CD4-positive, CD25-positive, alpha-beta regulatory T cell (primary cell): ENCODE measurements at places on chromosomes 6 and 20. TPM values are rescaled to one million over a fixed set of nuclear protein-coding genes. Genes with fewer than 3 reads are reported as not detected.

Gene RIPOR2
- 393 TPM for polyA plus RNA-seq

- H3K4me3 ChIP-seq: no peak overlapping the region
- no peaks in the 10 kb centered on the region for H3K36me3 ChIP-seq
- H3K27me3 ChIP-seq: no peaks in the 10 kb centered on the region
- DNase-seq: no peak
Measured at GRCh38 chr20:10532361-10532760, 97.3 kb downstream of the SLX4IP start.

DNA sequence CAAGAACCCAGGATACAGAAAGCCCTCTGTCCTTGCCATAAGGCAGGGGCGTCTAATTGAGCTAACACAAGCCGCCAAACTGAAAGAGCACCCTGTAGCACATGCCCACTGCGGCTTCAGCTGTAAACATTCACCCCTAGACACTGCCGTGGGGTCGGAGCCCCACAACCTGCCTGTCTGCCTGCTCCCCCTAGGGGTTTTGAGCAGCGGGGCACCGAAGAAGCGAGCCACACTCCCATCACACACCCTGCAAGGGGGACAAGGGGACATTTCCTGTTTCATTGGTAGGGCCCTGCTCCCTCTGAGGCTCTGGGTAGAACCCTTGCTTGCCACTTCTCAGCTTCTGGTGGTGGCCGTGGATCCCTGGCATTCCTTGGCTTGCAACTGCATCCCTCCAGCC is 45.2 kb upstream of the BCLAF1 start:
- H3K27me3 ChIP-seq: peaks cover 5% of the 10 kb centered on the region
- no peaks in the 10 kb centered on the region for H3K36me3 ChIP-seq
- H3K4me1 ChIP-seq: no peaks in the 10 kb centered on the region
- H3K27ac ChIP-seq: no peak overlapping the region
- no peak overlapping the region for H3K4me3 ChIP-seq

Gene USP49
- 0.34 TPM for polyA plus RNA-seq

GRCh38 chr6:128259029-128259724 is 261.2 kb downstream of the PTPRK start:
- no peaks in the 10 kb centered on the region for H3K27me3 ChIP-seq
- peak overlapping the region; percentile 76 for H3K4me3 ChIP-seq
- H3K36me3 ChIP-seq: no peaks in the 10 kb centered on the region
- H3K27ac ChIP-seq: no peak overlapping the region
- no peak for DNase-seq

DNA sequence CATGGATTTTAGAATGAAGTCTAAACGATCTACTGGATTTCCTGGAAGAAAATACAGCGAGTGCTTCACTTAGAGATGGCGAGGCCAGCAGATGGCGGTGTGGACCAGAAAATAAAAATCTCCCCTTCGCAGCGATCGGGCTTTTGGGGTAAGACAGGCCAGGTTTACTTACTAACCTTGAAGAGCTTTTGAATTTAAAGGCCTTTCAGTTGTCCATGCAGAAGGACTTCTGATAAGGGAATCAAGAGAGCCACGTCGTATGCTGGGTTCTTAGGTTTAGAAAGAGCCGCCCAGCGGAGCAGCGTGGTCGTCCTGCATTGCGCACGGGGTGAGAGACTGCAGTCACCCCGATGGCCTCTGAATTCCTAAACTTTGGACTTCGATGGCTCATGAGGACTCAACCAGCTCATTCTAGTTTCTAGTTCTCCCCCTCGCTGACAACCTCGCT is 125.2 kb upstream of the RALGAPA2 start:
- H3K27ac ChIP-seq: no peak overlapping the region
- H3K27me3 ChIP-seq: no peaks in the 10 kb centered on the region
- no peak overlapping the region for H3K4me3 ChIP-seq

DNA sequence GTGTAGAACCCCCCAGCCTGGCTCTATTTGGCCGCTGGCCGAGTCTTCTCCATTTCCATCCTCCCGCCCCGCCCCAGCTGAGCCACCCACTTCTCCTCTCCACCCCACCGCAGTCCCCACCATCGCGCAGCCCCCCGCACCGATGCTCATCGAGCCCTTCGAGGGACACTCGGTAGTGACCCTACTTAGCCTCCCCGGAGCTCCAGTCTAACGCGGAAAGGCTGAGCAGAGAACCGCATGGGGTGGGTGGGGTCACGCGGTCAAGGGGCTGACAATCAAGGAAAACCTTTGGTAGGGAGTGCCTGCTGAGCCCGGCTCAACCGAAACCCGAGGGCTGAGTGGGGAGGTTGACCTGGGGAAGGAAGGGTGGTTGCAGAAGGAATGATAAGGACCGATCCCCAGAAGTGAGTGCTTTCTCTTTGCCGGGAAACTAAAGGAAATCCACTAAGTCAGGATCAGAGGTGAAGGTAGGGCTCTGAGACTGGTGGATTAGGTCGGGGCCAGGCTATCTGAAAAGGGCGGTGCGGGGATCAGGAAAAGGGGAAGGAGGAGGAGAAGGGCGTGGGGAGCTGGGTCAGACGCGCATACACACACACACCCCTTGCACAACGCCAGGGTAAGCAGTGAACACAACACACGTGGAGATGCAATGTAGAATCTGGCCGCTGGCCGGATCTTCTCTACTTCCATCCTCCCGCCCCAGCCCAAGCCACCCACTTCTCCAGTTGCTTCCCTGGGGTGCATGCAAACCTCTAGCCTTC is 49.8 kb downstream of the CPXM1 start:
- H3K27me3 ChIP-seq: peaks cover 13% of the 10 kb centered on the region
- DNase-seq: no peak
- peaks cover 33% of the 10 kb centered on the region for H3K4me1 ChIP-seq
- no peaks in the 10 kb centered on the region for H3K36me3 ChIP-seq
- peak overlapping the region; percentile 48 for H3K4me3 ChIP-seq

GRCh38 chr6:1424306-1424927 is 35.0 kb downstream of the FOXF2 start:
- no peaks in the 10 kb centered on the region for H3K4me1 ChIP-seq
- no peak for DNase-seq
- no peak overlapping the region for H3K4me3 ChIP-seq
- H3K36me3 ChIP-seq: no peaks in the 10 kb centered on the region

GRCh38 chr6:148598724-148599123 is 148.1 kb upstream of the UST start:
- H3K36me3 ChIP-seq: no peaks in the 10 kb centered on the region
- H3K4me1 ChIP-seq: no peaks in the 10 kb centered on the region
- no peak overlapping the region for H3K4me3 ChIP-seq
- no peak overlapping the region for H3K27ac ChIP-seq

Gene VSTM2L
- polyA plus RNA-seq: not detected

Gene TSPO2
- not detected for polyA plus RNA-seq

DNA sequence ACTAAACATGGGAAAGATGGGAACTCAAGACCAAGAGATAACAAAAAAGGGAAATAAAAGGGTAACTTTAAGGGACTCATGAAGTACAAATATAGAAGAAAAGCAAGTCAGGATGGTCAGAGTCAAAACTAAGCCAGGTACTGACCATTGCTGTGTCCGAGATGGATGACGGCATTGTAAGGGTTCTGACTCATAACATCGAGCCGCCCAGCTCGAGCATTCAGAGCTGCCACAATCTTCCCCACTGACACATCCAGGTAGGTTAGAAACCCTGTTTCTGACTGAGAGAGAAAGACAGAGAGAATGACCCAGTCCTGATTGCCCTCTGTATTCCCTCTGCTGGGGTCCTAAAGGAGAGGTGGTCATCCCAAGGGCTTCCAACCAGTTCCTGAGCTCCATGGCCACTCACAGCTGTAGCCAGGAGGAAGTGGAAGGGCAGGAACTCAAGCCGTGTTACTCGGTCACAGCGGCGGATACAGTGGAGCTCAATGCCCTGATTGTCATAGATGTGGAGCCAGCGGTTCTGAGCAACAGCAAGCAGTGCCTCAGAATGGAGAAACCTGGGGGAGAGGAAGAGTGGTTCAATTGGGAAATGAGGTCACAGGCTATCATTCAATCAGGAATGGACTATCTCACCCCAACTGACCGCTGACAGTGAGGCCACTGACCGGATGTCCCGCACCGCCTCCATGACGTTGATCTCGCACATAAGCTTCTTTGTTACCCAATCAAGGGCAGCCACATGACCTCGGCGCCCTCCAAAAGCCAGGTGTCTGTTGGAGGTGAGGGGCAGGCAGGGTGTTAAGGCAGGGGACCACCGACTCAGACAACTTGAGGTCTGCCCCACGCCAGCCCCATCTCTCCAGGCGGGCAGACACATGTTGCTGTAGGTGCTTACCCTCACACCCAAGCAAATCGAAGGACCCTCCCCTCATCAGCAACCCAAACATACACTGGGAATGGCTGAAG is 1.8 kb downstream of the WDR46 start:
- H3K4me3 ChIP-seq: no peak overlapping the region
- DNase-seq: no peak
- peaks cover 37% of the 10 kb centered on the region for H3K36me3 ChIP-seq
- no peak overlapping the region for H3K27ac ChIP-seq

DNA sequence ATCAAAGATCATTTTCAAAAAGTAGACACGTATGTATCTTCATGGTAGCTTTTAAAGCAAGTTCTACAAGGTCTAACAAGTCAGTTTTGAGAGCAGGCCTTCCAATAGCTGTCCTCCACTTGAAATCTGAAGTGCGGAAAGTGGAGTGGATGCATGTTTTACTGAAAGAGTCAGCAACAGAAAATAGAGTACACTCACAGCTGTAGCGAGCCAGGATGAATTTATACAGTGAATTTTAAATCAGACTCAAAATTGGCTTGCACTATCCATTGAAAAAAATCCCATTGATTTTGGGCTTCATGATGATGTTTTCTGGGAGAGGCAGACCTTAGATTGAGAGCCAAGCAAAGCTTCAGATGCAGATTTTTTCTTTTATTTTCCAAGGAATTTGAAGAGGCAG is 80.6 kb downstream of the GJA10 start:
- no peaks in the 10 kb centered on the region for H3K27me3 ChIP-seq
- H3K4me3 ChIP-seq: no peak overlapping the region
- H3K36me3 ChIP-seq: no peaks in the 10 kb centered on the region
- no peak for DNase-seq
- no peaks in the 10 kb centered on the region for H3K4me1 ChIP-seq
- H3K27ac ChIP-seq: no peak overlapping the region

DNA sequence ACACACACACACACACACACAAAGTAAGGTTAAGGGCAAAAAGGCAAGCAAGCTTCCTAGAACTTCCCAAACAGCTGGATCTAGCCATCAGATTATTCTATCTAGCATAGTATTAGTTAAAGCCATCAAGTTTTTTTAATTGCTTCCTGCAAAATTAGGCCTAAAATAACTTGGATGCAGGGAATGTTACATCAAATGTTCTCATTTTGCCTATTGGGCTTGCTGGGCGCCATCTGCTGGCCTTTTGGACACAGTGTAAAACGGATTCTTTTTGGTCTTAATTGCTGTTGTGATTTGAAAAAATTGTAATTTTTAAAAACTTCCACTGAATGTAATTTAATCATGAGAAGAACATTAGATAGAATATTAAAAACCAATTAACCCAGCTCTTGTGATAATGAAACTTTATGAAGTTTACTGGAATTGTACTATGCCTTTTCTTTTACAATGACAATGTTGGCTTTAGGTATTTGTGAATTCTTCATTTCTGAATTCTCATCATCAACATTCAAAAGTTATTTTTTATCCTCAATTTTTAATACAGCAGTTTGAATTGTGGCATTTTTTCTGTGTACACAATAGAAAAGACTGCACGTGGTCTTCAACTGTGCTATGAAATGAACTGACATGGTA is 6.8 kb downstream of the MKKS start:
- no peaks in the 10 kb centered on the region for H3K4me1 ChIP-seq
- H3K36me3 ChIP-seq: peaks cover 4% of the 10 kb centered on the region
- peak; percentile 38 for DNase-seq
- H3K27ac ChIP-seq: no peak overlapping the region

Gene ETV7
- 7.4 TPM for polyA plus RNA-seq

DNA sequence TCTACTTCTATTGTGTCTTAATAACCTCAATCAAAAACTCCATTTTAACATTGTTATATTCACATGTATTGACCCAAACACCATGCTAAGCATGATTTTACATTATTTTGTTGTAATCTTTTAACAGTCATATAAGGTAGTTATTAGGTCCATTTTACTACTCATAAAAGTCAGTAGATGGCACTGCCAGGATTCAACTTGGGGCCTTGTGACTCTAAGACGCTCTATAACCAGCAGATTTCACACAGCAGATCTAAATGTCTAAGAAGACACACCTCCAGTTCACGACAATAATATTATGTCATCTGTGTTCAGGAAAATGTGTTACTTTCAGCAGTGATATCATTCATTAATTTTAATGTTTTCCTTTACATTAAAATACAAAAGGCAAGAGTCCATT is 88.0 kb downstream of the FRK start:
- peaks cover 1% of the 10 kb centered on the region for H3K27me3 ChIP-seq
- no peaks in the 10 kb centered on the region for H3K36me3 ChIP-seq
- no peaks in the 10 kb centered on the region for H3K4me1 ChIP-seq

- H3K4me1 ChIP-seq: no peaks in the 10 kb centered on the region
- no peak overlapping the region for H3K27ac ChIP-seq
- DNase-seq: no peak
- no peak overlapping the region for H3K4me3 ChIP-seq
Measured at GRCh38 chr6:150297327-150298029, 71.3 kb upstream of the IYD start.

DNA sequence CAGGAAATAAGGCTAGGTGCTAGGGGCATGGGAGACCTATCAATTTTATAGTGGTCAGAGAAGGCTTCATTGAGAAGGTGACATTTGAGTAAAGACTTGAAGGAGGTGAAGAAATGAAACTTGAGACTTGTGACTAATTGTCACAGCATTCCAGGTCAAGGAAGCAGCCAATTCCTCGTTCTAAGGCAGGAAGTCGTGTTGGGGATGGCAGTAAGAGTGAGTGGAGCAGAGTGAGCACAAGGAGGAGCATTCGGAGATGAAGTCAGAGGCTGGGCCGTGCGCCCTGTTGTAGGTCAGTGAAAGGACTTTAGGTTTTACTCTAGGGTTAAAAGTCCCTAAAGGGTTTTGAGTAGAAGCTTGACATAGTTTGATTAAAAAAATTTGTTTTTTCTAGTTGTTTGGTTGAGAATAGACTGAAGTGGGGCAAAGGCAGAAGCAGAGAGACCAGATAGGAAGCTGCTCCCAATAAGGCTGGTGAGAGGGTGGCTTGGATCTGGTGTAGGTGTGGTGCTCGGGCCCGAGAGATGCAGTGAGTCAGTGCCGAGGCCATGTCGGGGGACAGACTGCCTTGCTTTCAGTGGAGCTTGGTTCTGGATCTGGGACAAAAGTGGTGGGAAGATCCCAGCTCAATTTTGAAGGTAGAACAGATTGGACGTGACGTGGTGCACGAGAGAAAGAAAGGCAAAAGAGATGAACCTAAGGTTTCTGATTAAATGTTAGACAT is 2.6 kb upstream of the RSPH3 start:
- DNase-seq: no peak
- no peak overlapping the region for H3K27ac ChIP-seq
- no peak overlapping the region for H3K4me3 ChIP-seq

Gene ENPP3
- not detected for polyA plus RNA-seq

- no peak overlapping the region for H3K4me3 ChIP-seq
- H3K27me3 ChIP-seq: no peaks in the 10 kb centered on the region
- no peaks in the 10 kb centered on the region for H3K36me3 ChIP-seq
- no peak for DNase-seq
- H3K4me1 ChIP-seq: no peaks in the 10 kb centered on the region
Measured at GRCh38 chr6:161215193-161215592, 58.7 kb downstream of the AGPAT4 start.
